ENCODE measurements at places on chromosomes 1 and 21.

DNA sequence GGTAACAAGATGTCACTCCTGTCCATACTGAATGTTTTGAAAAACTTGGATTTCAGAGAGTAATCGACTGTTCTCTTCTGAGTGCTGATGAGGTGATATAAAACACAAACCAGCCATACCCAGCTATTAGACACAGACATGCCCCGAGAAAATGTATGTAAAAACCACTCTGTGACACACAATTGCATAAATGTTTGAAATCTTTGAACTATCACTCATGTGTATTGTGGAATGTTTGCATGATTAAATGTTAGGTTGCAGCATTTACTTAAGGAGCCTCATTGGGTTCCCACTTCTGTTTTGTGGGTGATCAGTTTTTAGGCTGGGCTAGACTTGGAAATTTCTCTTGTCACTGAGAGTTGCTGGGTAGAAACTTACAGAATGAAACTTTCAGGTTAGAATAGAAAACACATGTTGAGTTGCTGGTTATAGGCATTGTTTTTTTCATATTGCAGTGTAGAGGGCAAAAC lies 270.4 kb upstream of the B3GALT2 start:
- DNase-seq = no peak

GRCh38 chr1:86713477-86713876 lies 9.1 kb downstream of the SH3GLB1 start:
- DNase-seq = no peak

DNA sequence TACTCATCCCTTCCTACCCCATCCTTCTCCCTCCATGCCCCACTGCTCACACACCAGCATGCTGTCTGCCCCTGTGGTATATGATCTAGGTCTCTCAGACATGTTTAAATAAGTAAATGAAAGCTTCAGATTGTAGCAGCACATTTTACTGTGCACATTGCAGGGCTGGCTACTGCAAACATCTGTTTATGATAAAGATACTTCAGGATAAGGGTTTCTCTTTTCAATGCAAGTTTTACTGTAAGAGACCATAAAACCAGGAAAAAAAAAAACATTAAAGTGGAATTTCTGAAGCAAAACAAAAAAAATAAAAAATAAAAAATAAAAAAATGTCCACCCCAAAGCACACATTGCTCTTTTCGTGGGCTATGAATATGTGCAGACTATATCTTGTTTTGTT lies 184.4 kb downstream of the USH2A start:
- DNase-seq = no peak

- DNase-seq = peak; percentile 78
These were observed 20.5 kb upstream of the THRAP3 start for GRCh38 chr1:36203554-36204346.

- DNase-seq = no peak
These were observed 248.4 kb downstream of the RHOU start for GRCh38 chr1:228983661-228984060.

DNA sequence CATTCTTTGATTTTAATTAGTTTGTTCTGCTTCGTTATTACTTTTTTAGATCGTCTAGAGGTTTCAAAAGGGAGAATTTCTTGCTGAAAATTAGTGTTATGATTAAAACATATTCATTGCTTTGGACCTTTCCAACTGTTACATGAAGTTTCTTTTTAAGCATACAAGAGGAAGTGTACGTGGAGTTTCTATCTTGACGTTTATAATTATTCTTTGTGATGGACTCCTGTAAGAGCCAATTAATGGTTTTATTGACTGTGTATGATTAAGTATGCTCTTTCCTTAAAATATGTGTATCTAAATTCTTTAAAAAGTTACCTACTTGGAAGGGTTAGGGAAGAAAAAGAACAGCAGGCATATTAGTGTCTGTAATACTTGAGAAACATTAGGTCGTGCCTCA lies 37.8 kb downstream of the SPEN start:
- DNase-seq = no peak

DNA sequence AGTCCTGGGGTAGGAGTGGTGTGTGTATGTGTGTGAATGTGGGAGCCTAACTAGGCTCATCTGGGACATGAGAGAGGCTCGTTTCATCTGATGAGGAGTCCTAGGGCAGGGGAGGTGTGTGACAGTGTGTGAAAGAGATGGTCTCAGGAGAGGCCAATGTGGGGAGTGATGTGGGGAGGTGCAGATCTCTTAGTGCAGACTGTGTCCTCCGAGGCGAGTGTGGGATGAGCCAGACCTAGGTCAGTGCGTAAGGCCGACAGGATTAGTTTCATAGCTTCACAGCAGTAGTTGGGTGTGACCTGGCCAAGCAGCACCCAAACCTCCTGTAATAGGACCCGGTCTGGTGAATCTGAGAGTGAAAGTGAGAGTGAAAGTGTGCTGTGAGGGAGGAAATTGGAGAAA lies 94.7 kb downstream of the LIPI start:
- DNase-seq = no peak

DNA sequence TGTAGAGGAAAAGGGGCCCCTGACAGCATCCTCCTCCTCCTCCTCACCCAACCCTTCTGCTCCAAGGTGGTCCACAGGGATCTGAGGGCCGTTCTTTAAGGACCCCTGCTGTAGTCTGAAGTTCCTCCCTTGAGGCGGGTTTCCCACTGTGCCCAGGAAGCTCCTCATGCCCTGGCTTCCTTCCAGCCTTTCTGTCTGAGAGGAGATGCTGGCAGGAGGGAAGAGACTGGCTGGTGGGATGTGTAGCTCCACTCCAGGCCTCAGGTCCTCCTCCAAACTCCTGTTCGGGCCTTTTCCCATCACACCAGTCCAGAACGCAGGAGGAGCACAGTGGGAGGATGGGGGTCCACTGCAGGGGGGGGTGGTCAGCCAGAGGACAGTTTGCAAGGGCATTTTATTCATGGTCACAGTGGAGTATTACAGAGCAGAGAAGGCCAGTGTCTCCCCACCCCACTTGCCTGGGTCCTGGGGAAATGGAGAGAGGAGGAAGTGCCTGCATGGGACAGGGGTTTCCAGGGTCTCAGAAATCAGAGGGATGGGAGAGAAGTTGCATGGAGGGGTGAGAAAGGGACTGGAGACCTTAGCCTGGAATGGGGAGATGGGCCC lies 7.8 kb downstream of the ETV3L start:
- DNase-seq = no peak

- DNase-seq = no peak
These were observed 33.7 kb downstream of the SPTA1 start for GRCh38 chr1:158652721-158653334.

GRCh38 chr1:8680664-8681650 lies 136.5 kb downstream of the RERE start:
- no peak for DNase-seq

GRCh38 chr1:26946270-26946669 lies 14.0 kb downstream of the KDF1 start:
- DNase-seq = no peak

DNA sequence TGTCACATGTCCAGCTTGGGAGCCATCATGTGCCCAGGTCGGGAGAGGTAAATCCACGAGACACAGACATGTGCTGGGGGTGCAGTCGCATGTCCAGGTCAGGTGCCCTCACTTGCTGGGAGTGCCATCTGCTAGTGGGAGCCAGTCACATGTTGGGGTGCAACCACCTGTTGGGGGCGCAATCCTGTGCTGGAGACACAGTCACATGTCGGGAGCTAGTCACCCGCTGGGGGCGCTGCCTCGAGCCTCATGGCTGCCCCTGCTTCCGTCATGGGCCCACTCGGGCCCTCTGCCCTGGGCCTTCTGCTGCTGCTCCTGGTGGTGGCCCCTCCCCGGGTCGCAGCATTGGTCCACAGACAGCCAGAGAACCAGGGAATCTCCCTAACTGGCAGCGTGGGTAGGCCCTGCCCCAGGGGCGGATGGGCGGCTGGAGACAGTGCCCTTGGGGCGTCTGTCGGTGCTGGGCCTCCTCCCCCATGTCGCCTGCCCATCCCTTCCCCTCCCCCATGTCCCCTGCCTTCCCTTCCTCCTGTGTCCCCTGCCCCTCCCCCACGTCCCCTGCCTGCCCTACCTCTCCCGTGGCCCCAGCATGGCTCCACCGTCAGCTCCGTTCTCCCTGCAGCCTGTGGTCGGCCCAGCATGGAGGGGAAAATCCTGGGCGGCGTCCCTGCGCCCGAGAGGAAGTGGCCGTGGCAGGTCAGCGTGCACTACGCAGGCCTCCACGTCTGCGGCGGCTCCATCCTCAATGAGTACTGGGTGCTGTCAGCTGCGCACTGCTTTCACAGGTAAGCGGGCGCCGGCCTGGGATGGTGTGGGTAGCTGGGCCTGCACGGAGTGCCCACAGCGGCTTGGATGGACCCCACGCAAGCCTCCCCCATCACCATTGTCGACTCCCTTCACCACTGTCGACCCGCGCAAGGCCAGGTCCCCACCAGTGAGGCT lies at the start of gene PRSS38:
Gene PRSS38 (plus strand): TSS at position 208 of the 942 bp plus-strand sequence. CDS start 42 bp downstream, at position 250.
- DNase-seq = no peak

- DNase-seq = no peak
These were observed 61.9 kb downstream of the ERG start for GRCh38 chr21:38436341-38436740.

DNA sequence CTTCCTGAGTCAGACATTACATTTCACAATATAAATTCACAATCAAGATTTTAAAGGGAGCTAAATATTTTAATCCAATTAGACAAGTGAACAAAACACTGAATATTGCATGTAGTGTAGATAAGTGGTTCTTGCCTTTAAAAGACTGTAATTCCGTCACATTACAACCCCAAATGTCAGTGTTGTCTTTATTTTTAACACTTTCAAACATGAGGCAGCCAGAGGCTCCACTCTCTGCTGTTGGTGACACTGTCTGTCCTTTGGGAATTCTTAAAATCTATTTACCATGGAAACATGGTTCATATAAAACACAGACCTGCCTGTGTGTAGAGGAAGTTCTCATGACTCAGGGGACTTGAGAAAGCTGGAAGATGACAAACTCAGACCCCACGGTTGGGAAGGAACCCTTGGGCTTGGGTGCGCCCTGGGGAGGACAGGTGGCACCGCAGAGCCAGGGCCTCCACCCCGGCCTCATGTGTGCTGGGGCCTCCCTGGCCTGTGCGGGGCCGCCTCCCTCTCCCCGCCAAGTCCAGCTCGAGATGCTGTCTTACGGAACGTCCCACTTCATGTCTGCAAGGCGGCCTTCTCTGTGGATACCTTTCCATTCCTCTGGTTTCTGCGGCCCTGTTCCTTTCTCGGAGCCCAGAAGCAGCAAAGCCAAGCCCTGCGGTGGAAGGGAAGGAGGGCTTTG lies 239.0 kb downstream of the SDCCAG8 start:
- no peak for DNase-seq

- no peak for DNase-seq
These were observed 90.1 kb downstream of the DMRTB1 start for GRCh38 chr1:53549287-53549686.

- DNase-seq = no peak
These were observed 62.6 kb upstream of the CLDN14 start for GRCh38 chr21:36542312-36543101.

DNA sequence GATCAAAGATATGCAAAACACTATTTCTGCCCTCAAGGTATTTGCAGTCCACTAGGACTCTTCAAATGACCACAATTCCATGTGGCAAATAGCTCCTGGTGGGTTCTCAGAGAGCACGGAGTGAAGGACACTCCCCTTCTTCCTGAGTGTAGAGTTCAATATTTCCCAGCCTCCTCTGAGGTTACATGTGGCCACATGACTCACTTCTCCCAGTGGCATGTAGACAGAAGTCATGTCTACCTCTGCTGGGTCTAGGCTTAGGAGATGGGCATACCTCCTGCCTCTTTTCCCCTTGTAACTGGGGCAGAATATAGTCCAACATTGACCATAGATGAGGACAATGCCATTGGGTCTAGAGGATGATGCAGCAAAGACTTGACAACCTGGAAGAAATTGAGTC lies 191.4 kb downstream of the MIS18A start:
- DNase-seq = no peak

- DNase-seq = no peak
These were observed 6.8 kb downstream of the RNF220 start for GRCh38 chr1:44411861-44412260.

DNA sequence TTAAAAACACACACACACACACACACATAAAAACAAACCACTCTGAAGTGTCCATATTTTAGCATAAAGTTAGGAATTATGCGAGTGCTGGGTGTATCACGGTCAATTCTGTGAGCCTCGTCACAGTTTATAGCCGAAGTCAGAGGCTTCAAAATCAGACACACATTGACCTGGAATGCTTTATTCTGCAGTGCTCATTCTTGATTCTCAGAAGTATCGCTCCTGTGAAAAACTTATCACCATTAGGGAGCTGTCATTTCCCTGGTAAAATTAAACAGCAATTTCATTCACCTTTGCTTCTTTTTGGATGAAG lies 8.7 kb upstream of the IRF2BP2 start:
- DNase-seq = no peak

- no peak for DNase-seq
These were observed 10.7 kb upstream of the DMBX1 start for GRCh38 chr1:46478721-46479485.

- DNase-seq = peak; percentile 49
These were observed 151.6 kb downstream of the DISC1 start for GRCh38 chr1:231778009-231778719.

DNA sequence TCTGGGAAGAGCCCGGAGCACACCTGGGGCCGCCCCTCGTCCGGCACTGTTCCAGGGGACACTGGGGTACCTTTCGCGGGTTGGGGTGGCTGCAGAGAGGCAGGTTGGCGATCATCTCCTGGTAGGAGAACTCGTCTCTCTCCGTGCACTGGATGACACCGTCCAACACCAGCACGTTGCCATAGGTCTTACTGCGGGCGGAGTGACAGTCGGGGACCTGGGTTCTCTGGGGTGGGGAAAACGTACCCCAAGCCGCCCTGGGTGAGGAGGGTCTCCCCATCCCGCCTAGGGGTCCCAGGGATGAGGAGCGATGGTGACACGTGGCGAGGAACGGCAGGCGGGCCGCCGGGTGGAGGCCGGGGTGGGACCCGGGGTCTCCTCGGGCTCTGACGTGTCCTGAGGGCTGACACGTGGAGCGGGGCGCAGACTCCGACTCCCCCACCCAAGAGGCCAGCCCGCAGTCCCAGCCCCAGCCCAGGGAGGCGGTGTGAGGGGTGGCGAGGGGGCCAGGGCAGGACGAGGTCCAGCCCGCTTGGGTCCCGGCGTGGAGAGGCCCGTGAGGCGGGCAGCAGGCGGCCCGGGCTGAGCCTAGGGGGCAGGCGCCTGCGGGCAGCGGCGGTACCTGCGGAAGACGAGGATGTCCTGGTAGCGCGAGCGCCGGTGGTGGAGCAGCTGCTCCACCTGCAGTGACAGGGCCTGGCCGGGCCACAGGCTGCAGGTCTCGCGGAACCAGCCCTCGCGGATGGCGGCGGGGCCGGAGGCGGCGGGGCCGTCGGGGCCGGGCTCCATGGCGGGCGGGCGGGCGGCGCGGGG lies 457 bp downstream of the SRM start:
- no peak for DNase-seq

DNA sequence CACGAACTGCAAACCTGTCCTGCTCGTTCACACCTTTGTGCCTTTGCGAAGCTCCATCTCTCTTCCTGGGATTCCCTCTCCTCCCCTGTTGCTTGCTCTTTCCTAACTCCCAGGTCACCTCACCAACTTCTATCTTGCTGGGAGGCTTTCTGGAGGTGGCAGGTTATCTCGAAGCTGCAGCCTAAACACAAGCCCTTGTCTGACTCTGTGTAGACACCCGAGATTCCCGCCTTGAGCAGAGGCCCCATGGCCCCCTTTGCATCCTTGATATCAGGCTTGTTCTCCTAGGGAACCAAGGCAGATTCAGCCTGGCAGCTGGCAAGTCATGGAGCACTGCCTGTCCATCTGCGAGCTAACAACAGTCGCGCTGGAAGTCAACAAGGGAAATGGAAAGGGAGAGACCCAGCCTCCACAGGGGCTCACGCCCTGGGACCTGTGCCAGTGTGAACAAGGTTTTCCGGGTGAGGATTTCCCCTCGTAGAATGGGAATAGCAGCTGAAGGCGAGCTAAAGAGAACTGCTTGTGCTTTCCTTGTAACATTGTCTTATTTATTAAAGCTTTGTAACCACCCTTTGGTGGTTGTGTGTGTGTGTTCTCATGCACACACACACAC lies 109.5 kb upstream of the JUN start:
- DNase-seq = peak; percentile 72
